Stimulated activated CD8-positive, alpha-beta memory T cell treated with anti-CD3 and anti-CD28 coated beads, Interleukin-7, amount 100 ng/mL, for 24 hours (primary cell): ENCODE measurements at places on chromosomes 3 and 15.

GRCh38 chr15:63582718-63583426 is 14.3 kb upstream of the FBXL22 start:
- no peak for DNase-seq

- no peak for DNase-seq
These were observed 300.6 kb upstream of the KCNH8 start for GRCh38 chr3:18847583-18848197.

GRCh38 chr3:102113421-102114041 is 264.2 kb downstream of the NFKBIZ start:
- no peak for DNase-seq

- DNase-seq: no peak
These were observed 307.0 kb downstream of the ARPP21 start for GRCh38 chr3:35946121-35946853.

- DNase-seq: no peak
These were observed 873 bp downstream of the CAPN7 start for GRCh38 chr3:15206662-15207576.

- DNase-seq: no peak
These were observed 70.2 kb downstream of the PEAK1 start for GRCh38 chr15:77349666-77350065.

DNA sequence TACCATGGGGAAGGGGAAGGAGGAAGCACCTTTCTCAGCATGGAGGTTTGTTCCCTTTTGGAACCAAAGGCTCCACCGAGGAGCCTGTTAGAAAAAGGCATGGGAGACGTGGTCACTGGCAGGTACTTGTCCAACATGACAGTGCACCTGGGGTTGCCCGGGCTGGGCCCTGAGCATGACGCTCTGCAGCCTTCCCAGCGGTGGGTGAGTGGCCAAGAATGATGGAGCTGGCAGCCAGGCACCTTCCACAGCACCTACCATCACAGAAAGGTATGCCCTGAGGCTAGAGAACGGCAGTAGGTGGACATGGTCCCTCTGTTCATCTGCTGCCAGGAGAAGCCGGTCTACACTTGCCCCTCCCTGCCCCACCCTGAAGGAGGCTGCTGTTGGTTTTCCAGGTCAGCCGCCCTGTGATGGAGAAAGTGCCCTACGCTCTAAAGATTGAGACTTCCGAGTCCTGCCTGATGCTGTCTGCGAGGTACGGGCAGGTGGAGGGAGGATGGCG is 29.0 kb upstream of the NR2C2 start:
- DNase-seq: no peak

DNA sequence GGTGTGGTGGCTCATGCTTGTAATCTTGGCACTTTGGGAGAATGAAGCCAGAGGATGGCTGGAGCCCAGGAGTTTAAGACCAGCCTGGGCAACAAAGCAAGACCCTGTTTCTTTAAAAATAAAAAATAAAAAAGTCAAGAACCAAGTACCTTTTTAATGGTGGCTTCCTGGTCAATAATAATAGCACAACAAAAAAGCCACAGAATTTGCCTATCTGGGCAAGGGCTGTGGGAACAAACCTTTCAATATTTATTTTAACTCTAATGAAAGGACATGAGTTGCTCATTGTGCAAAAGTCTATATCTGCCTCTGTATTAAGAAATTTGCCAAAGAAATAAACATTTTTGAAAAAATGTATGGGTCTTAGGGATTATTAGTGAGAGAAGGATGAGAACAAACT is 2.1 kb downstream of the ZNF609 start:
- no peak for DNase-seq

- DNase-seq: no peak
These were observed 1027.3 kb downstream of the TUSC7 start for GRCh38 chr3:117736846-117737245.

DNA sequence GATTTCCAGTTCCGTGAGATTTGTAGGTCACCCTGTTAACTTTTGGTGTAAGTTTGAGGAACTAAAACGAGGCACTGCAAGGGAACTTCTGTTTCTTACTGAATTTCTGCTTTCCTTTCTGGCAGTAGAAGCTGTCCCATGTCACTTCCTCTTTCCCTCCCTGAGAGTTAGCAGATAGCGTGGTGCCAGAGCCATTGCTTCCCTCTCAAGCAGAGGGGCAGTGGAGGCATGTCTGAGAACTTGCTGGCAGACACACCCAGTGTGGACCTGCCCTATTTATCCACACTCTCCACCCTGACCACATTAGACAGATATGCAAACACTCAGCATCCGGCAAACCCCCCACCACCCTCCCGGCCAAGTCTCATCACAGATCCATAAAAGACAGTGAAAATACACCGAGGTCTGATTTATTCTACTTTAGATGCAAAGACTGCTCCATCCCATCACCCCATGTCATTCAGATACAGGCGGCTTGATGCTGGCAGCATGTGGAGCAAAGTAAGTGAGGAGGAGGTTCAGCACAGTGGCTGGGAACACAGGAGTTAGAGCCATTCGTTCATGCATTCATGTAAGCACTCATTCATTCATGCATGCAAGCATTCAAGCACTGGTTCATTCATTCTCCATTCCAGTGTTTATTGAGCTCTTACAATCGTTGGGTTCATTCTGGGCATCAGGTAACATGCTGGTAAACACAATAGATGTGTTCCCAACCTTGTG is 324.7 kb downstream of the SHQ1 start:
- no peak for DNase-seq

- DNase-seq: no peak
These were observed 167.5 kb downstream of the GOLGA6L4 start for GRCh38 chr15:84402856-84403608.

DNA sequence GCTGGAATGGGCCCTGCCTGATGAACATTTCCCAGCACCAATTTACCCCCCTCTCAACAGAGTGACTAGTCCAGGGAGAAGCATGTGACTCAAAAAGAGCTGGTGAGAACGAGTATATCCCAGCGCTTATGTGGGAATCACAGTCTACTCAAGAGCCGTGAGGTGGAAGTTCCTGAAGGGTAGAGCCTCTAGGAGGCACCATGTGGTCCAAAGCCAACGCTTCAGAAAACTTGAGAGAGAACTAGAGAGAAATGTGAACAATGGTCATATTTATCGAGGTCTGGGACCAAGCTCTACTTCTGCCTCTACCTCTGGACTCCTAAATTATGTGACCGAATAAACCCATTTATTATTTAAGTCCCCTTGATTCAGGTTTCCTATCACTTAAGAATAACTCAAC is 111.0 kb upstream of the RAP2B start:
- no peak for DNase-seq

GRCh38 chr3:105857601-105858000 is 11.2 kb downstream of the CBLB start:
- DNase-seq: no peak

DNA sequence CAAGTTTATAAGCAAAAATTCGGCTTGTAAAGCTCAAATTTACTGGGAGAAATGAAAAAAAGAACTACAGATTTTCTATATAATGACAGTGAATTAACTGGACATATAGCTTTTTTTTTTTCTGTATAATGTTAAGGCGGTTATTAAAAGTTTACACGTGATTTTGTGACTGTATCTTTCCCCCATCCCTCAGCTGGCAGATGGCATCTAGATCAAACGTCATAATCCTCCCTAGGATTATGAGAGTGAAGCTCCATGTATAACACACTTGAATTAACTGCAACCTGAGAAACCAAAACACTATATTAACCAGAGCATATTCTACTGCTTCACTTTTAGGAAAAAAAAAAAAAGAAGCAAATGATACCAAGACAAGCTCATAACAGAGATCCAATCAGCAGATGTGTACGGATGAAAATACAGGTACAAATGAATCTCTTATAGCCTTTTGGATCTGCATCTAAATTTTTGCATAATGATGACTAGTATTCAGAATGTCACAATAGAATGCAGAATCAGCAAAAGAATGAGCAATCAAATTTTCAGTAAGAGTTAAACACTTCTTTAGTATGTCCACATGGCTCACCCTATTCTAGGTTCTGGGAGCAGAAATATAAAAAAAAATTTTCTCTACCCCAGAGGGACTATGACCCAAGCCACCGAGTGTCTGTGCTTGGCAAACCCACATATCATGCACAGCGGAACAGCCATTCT is 12.4 kb downstream of the MOBP start:
- no peak for DNase-seq

- no peak for DNase-seq
These were observed 196.8 kb upstream of the AGTR1 start for GRCh38 chr3:148500881-148501280.

- no peak for DNase-seq
These were observed 10.0 kb downstream of the TRPM1 start for GRCh38 chr15:31091481-31091880.

DNA sequence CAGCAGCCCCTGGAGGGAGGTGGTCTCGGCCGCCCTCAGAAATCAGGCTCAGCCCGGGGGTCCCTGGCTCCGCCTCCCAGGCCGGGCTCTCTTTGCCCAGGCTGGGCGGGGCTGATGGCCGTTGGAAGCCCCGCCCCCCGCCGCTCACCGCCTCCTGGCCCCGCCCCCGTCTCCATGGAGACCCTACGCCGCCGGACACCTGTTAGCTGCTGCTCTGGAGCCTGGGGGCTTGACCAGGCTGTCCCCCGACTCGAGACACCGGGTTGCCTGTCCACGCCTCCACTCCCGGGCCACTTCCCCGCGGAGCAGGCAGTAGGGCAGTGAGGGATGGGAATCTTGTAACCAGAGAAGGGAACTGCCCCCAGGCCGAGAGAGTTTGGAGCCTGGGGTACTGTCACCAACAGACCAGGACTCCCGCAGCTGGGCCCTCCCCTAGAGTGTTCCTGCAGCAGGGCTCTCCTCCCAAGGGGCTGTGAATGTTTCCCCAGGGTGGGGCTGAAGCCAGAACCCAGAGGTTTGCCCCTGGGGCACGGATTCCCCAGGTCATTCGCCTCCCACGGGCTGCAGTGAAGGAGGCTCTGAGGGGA is 27.8 kb upstream of the RPL32 start:
- no peak for DNase-seq

GRCh38 chr3:45113625-45114050 is 32.5 kb downstream of the CDCP1 start:
- no peak for DNase-seq

DNA sequence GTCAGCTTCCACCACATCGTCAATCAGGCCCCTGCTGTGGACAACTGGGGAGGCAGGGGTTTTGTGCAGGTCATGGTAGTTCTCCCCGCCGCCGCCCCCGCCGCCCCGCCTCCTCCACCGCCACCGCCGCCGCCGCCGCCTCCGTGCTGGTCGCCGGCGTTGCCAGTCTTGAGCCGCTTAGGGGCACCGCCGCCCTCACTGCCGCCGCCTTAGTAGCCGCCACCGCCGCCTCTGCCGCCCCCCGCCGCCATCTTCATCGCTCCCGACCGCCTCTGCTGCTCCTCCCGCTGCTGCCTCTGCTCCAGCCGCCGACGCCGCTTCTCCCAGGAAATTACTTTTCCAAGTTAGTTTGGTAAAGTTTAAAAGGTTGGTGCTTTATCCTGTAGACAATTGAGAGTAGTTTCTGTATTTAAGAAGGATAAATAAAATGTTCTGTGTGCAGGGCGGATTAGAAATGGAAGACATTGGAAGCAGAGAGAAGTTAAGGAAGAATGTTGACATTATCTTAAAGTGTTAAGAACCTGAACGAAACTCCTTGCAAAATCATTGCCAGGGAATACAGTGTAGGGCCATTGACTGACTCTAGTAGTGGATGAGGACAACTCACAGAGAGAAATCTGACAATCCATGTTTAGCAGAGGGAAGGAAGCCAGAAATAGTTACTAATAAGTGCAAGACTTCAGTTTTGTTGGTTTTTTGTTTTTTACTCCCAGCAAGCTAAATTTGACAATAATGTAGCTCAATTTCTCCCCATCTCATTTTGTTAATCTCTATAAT is 53.0 kb upstream of the GOLGA8A start:
- no peak for DNase-seq

GRCh38 chr3:9646800-9647152 is 2.5 kb upstream of the MTMR14 start:
- DNase-seq: no peak

- no peak for DNase-seq
These were observed 10.1 kb upstream of the CCDC80 start for GRCh38 chr3:112651071-112651470.

DNA sequence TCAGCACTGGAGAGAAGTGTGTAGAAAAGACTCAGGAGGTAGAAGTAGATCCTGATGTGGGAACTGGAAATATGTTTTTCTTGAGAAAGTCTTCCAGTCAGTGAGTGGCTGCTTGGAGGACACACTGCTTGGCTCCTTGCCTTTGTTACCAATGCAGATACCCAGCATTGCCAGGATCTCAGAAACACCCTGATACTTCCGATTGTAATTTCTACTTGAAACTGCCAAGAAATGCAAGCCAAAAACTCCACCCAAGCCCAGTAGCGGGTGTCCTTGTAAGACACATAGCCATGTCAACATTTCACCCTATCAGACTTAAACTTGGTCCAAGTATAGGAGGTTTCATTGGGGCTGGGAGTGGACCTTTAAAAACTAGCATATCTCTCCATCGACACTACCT is 141.8 kb downstream of the ALDH1A2 start:
- DNase-seq: no peak

- no peak for DNase-seq
These were observed 223.6 kb upstream of the PDZRN3 start for GRCh38 chr3:73848173-73848906.

- peak; percentile 47 for DNase-seq
These were observed 308.4 kb downstream of the RPLP1 start for GRCh38 chr15:69760890-69761568.

- DNase-seq: no peak
These were observed 103.7 kb downstream of the MEX3B start for GRCh38 chr15:81942157-81942556.

DNA sequence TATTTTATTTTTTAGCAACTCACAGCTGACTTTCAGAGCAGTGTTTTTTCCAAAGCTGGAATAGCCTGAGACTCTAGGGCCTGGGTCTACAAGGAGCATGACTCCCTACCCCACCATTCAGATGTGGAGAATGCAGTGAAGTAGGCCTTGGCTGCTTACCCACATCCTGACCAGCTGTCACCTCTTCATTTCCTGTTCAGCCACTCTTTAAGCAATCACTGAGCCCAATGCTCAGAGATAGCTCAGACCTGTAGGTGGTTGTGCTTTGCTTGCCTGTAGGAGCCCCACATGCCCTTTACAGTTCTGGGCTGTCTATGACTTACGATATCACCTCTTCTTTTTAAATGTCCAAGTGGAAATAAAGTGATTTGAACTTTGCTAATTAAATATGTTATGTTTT is 148.1 kb downstream of the NEK11 start:
- no peak for DNase-seq

DNA sequence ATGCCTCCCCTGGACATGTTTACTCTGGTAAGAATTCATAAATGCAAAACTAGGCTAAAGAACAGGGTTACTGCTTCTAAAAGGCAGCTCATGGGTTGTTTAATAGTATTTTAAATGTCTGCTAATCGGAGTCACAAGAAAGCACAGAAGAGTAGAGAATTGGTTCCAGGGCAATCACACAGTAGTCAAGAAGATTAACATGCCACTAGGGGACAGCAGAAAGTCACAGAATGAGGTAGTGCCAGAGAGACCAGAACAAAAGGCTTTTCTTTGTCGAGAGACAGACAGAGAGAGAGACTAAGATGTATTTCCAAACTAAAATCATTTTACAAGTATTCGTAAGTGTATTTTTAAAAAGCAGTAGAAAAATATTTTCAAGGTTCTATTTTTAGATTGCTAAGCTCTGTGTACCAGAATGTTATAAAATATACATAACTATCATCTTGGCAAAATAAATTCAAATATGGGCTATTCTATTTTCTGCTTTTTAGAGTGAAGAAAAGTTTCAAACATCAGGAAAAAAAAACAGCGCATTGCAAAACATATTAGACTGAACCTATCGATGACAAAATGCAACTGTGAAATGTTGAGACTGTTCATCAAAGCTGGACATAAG is 78.3 kb upstream of the CDIN1 start:
- DNase-seq: no peak

GRCh38 chr15:35491999-35492398 is 54.0 kb downstream of the DPH6 start:
- no peak for DNase-seq
